ENCODE measurements at places on chromosomes 11 and 22.
A peak's percentile ranks its signal among the peaks of the same experiment; 100 is the strongest.

DNA sequence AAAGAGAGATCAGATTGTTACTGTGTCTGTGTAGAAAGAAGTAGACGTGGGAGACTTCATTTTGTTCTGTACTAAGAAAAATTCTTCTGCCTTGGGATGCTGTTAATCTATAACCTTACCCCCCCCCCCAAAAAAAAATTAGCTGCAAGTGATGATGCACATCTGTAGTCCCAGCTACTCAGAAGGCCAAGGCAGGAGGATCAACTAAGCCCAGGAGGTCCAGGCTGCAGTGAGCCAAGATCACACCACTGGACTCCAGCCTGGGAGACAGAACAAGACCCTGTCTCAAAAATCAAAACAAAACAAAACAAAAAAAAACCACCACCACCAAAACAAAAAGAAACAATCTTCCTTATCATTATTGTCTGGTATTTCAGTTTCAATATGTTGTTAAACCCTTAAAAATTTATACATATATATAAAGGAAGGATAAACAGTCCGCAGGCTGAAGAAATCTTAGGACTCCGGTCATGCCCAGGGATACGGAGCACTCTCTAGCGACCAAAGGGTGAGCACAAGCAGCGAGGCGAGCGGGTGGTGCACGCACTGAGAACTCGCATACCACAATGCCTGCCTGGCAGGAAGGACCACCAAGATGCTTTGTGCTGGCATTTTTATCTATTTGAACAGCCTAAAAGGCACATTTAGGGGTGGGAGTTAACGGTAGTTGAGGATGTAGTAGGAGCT is 6.4 kb downstream of the POLDIP3 start:
- DNase-seq: no peak

GRCh38 chr11:3203221-3204043 is 15.2 kb downstream of the MRGPRG start:
- no peak for DNase-seq

DNA sequence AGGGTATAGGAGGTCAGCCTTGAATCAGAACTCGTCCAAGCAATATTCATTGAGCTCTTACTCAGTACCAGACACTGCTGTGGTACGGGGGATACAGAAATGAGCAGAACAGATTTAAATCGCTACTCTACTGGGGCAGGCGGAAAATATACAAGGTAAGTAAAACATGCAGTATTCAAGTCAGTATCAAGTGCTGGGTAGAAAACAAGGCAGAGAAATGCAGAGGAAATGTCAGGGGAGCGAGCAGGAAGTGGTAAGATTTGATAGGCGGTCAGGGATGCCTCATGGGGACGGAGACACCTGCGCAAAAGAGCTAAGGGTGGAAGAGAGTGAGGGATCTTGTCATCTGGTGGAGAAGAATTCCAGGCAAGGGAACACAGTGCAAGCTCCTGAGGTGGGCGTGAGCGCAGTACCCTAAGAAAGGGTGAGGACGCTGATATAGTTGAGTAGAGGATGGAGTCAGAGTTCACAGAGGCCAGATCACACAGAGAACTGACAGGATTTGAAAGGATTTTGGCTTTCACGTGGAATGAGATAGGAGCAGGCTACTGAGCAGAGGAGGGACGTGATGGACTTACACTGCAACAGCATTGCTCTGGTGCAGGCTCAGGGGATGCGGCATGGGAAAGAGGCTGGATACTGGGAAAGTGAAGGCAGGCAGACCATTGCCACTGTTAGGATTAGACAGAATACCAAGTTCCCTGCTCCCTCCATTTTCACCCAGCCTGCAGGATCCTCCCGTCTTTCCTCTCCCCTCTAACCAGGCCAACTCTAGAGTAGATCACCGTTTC is 35.8 kb downstream of the SC5D start:
- no peak for DNase-seq

- DNase-seq: no peak
Measured at GRCh38 chr11:118618991-118619375, 11.6 kb downstream of the PHLDB1 start.

DNA sequence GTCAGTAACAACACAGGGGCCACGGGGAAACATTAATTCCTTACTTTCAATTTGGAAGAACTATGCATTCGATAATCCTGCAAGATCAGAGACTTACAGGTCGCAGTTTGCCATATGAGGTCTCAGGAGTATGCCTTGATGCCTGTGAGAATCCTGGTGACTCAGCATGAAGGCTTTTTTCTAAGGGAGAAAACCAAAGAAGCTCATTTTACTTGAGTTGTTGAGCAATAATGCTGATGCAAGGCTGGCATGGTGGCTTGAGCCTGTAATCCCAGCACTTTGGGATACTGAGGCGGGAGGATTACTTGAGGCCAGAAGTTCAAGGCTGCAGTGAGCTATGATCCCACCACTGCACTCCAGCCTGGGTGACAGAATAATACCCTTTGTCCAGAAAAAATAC is 26.6 kb downstream of the ATG16L2 start:
- DNase-seq: peak; percentile 53

DNA sequence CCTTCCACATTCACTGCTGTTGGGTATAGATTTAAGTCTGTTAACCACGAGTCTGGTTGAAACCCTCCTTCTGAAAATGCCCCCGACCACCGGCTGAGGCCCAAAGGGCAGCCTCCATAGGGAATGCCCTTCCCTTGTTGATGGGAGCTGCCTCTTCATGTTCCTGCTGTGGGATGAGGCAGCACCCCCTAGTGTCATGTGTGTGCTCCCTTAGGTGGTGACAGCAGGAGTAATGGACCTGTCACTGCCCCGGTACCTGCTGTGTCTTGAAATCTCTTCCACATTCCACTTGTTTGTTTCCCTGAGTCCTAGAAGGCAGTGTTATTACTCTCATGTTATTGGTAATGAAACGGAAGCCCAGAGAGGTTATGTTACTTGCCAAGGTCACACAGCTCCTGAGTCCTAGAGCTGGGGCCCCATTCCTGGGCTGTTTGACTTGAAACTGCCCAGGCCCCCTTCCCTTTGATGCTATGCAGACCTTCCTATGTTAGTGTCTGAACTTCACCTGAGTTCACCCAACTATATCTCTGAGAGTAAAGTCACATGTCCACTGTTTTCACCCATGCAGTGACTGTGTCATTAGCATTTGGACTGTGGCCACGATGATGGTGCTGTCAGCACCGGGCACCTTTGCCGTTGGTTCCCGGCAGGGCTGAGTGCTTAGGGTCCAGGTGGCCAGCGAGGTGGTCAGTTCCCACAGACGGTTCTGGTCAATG is 234.3 kb downstream of the TBC1D22A start:
- DNase-seq: no peak

DNA sequence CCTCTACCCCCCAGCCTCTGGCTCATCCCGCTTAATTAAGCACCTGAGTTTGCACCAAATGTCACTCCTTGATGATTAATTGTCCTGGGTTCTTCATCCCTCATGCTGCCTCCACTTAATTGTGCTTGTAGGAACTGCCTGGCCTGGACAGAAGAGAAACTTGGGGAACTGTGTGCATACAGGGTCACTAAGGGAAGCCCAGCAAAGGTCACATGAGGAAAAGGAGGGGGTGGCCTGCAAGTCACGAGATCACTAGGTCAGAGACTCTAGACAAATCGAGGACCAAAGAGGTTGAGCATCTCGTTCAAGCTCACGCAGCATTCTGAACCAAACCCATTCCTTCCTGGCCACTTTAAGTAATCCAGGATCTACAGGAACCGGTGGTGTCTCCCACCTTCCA is 75.8 kb downstream of the PDE2A start:
- no peak for DNase-seq

DNA sequence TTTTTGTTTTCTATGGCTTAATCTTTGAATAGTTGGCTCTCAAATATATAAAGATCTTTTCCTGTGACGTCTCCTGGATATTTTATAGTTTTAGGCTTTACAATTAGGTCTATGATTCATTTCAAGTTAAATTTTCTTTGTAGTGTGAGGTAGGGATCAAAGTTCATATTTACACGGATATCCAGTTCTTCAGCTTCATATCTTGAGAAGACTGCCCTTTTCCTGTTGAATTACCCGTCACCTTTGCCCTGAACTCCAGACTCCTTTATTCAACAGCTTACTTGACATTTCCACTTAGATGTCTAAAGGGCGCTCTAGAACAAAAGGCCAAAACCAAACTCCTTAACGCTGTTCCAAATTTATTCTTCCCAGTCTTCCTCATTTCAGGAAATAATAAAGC is 51.7 kb downstream of the TTC17 start:
- DNase-seq: no peak

DNA sequence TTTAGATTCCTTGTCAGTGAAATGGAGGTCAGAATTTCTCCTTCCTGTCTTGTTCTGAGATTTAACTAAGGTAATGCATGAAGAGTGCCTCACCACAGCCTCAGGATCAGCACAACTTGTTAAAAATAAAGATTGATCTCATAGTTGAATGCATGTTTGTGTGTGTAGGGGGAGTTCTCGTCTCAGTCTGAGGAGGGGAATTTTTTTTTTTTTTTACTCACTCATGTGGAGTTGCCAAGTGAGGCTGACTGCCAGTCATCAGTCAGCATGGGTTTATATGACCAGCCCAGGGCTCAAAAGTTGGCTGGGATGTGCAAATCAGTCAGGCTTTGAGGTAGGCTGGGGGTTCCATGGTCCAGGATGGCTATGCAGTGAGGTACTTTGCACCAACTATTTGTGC is 113.2 kb downstream of the FANCF start:
- no peak for DNase-seq

DNA sequence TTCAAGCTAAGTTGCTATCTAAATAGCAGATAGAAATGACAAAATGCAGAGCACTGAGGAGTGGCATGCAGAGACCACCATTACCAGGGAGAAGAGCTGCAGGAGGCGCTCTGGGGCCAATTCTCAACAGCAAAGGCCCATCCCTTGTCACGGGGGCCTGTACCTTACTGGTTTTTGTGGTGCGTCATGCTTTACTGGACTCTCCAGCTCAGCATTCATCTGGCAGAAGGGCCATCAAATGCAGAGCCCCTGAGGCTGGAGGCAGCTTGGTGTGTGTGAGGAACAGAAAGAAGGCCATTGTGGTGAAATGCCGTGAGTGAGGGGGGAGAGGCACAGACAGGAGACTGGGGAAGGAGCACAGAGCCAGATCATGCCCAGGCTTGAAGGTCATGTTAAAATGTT is 56.5 kb upstream of the NAV2 start:
- DNase-seq: no peak

DNA sequence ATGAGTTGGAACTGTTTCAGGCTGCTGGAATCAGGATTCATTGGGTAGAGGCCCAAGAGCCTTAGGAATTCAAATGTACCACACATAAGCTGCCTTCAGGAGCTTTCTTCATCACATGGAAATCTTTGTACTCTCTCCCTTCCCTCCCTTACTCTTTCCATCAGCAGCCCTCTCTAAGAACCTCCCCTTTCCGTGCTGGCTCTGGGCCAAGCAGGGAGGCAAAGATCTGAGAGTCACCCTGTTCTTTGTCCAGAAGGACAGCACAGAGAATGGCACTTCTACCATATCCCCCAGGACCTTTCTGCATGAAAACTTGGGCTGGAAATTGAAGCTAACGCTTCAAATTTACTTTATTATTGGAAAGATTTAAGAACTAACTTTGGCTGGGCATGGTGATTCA is 20.7 kb upstream of the TPBGL start:
- no peak for DNase-seq

DNA sequence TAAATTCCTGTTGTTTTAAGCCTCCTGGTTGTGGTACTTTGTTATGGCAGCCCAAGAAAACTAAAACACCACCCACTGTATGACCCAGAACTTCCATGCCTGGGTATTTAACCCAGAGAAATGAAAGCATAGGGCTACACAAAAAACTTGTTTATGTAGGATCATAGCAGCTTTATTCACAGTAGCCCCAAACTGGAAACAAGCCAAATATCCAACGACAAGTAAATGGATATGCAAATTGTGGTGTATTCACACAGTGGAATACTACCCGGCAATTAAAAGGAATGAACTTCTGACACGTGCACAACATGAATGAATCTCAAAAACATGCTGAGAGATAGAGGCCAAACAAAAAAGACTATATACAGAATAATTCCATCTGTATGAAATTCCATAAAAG is 62.2 kb upstream of the NAV2 start:
- no peak for DNase-seq

DNA sequence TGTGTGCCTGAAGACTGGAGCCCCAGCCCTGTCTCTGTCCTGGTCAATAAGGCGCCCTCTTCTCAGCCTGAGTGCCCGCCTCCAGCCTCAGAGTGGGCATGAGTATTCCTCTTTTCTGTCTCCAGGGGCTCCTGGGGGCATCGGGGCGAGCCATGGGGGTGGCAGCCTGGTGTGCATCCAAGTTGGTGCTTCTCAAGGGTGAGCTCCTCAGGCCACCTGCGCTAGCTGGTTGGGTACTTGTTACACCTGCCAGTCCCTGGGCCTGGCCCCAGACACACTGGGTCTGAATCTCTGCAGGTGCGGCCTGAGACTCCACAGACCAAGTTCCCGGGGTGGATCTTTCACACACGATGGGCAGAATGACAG is 168.6 kb upstream of the B3GAT1 start:
- DNase-seq: no peak

DNA sequence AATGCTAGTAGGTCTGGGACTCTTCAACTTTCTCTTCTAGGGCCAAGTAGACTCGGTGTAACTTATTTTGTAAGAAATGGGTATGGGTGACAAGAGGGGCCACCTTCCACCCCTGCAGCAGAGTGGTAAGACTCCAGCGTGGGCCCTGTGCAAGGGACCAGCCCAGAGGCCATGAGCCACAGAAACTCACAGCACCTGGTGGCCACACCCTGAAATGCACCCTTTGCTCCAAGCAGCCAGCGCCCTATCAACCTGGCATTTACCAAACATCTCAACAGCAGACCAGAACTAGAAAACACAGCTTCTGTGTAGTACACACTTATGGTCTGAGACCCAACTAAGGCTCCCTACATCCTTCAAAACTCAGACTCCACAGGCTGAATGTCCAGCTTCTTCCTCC is 5.7 kb downstream of the CDCA5 start:
- no peak for DNase-seq

- DNase-seq: no peak
Measured at GRCh38 chr11:24560324-24560723, 63.5 kb downstream of the LUZP2 start.

DNA sequence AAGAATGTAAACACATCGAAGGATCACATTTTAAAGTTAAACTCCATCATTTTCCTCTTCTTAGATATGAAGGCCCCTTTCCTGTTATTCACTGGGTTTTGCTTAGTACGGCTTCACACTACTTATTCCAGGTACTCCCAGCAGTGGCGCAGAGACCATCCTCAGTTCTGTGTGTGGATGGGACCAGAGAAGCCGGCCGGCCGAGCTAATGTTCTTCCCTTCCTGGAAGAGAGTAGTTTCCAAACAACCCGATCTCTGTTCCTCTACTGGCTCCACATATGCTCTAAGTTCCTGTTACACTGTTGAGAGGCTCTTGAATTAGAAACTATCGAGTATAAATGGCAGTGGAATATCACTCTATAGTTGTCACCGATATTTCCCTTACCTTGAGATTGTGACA is 684 bp upstream of the NFRKB start:
- DNase-seq: peak; percentile 5

GRCh38 chr11:15481871-15482270 is 367.1 kb downstream of the INSC start:
- DNase-seq: no peak

- peak; percentile 87 for DNase-seq
Measured at GRCh38 chr22:38923463-38924346, 33.7 kb upstream of the APOBEC3A start.
